Renal cortex interstitium (tissue), 15 donors: ENCODE measurements at places on chromosomes 2 and 18. TPM values are rescaled to one million over a fixed set of nuclear protein-coding genes. Genes with fewer than 3 reads are reported as not detected.

The RRM2 gene
- polyA plus RNA-seq, result 65.9 TPM

The DNAH7 gene
- polyA plus RNA-seq, result 9.7 TPM

The KCNG3 gene
- 1.0 TPM for polyA plus RNA-seq

The CYP20A1 gene
- 19.5 TPM for polyA plus RNA-seq

The GALNT3 gene
- polyA plus RNA-seq, result 20.7 TPM

The XDH gene
- 0.47 TPM for polyA plus RNA-seq

The UGT1A10 gene
- polyA plus RNA-seq, result not detected

The RNF144A gene
- polyA plus RNA-seq, result 59.5 TPM

The FAM228B gene
- polyA plus RNA-seq, result 23.1 TPM

The MRPL30 gene
- 46.5 TPM for polyA plus RNA-seq

The RNU2-63P gene
- not detected for polyA plus RNA-seq

The ALPI gene
- 0.07 TPM for polyA plus RNA-seq

The EN1 gene
- polyA plus RNA-seq, result not detected

The B4GALT6 gene
- 19.2 TPM for polyA plus RNA-seq

The SLC8A1 gene
- 67.0 TPM for polyA plus RNA-seq

The DLX2 gene
- 0.17 TPM for polyA plus RNA-seq

The PLEKHH2 gene
- polyA plus RNA-seq, result 25.3 TPM

The SCN7A gene
- polyA plus RNA-seq, result 9.7 TPM

The EPC2 gene
- polyA plus RNA-seq, result 56.9 TPM

The LIMS2 gene
- 23.2 TPM for polyA plus RNA-seq

The EVA1A gene
- polyA plus RNA-seq, result 16.0 TPM

The LYPD6B gene
- polyA plus RNA-seq, result 31.8 TPM

The VWC2L gene
- polyA plus RNA-seq, result 0.06 TPM

The SPOPL gene
- 28.7 TPM for polyA plus RNA-seq
